ENCODE measurements at places on chromosomes 3 and 15.
A peak's percentile ranks its signal among the peaks of the same experiment; 100 is the strongest.

GRCh38 chr15:46328821-46329220, 694.0 kb downstream of the SQOR start:
- DNase-seq = no peak

DNA sequence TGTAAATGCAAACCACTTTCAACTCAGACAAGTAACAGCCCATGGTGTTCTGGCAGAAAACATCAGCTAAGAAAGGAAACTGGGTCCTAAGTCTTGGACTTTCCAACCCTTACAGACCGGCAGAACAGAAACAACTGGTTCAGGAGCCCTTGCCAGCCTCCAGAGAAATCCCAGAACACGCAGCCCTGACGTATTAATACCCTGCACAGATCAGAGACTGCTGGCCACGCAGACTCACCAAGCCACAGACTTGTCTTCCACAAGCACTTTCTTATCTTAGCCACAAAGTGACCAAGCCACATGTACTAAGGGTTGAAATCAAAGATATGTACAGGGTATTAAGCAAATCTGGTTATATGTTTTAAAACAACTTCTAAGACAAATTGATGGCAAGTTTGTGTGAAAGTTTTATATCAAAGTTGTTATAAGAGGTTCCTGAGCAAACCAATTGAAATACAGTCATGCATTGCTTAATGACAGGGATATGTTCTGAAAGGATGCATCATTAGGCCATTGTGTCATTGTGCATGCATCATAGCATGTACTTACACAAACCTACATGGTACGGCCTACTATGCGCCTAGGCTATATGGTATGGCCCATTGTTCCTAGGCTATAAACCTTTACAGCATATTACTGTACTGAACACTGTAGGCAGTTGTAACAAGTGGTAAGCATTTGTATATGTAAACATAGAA, 36.8 kb downstream of the BTD start:
- no peak for DNase-seq

- no peak for DNase-seq
Observed at GRCh38 chr15:23033979-23034378, 5.4 kb downstream of the TUBGCP5 start.

- peak; percentile 96 for DNase-seq
Observed at GRCh38 chr15:40379853-40380252, 2.7 kb upstream of the KNSTRN start.

- DNase-seq = no peak
Observed at GRCh38 chr3:59191651-59192050, 141.8 kb upstream of the CFAP20DC start.

DNA sequence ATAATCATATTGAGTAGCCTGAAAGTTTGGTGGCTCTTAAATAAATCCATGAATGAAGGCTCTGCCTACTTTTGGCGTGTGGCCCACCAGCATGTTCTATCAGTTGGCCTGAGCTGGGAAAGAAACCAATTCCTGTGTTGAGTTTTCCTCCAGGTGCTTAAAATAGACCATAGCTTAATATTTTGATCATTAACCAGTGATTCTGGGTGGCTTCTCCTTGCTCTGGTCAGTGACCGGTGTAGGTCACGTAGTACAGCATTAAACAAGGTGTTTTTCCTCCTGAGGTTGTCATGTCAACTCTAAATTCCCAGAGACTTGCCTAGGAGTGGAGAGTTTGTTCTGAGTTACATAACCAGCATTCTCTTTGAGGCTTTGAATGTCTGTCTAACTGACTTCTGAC, 1.3 kb downstream of the HHLA2 start:
- no peak for DNase-seq

DNA sequence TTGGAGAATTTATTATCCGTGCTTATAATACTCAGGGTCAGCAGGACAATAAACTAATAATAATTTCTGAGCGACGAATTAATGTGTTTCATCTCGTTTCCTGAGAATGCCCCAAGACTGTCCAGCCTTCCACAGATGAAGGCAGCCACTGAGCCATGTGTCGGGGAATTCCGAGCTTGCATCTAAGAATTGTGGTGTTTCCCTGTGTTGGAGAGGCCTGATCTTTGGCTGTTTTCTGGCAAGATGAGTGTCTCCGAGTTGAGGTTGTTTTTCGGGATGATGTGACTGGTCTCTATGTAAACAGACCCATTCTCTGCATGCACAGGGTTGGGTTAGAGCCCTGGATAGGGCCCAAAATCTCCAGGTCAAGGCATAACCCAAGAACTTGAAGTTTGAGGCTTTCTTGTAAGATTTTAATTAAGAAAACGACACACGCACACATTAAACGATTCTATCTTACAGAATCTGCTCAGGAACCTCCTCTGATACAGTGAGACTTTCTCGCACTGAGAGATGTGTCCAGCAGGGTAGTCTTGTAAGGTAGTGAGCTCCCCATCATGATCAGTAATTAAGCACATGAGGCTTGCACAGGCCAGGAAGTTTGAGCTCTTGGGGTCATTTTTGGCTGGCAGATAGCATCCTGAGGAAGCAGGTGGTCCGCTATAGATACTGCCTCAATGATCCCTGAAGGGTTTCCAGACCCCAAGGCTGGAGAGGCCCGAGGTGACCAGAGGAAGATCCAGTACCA, 14.4 kb downstream of the FGD5 start:
- DNase-seq = no peak

- no peak for DNase-seq
Observed at GRCh38 chr3:196321162-196321561, 3.1 kb upstream of the DYNLT2B start.

DNA sequence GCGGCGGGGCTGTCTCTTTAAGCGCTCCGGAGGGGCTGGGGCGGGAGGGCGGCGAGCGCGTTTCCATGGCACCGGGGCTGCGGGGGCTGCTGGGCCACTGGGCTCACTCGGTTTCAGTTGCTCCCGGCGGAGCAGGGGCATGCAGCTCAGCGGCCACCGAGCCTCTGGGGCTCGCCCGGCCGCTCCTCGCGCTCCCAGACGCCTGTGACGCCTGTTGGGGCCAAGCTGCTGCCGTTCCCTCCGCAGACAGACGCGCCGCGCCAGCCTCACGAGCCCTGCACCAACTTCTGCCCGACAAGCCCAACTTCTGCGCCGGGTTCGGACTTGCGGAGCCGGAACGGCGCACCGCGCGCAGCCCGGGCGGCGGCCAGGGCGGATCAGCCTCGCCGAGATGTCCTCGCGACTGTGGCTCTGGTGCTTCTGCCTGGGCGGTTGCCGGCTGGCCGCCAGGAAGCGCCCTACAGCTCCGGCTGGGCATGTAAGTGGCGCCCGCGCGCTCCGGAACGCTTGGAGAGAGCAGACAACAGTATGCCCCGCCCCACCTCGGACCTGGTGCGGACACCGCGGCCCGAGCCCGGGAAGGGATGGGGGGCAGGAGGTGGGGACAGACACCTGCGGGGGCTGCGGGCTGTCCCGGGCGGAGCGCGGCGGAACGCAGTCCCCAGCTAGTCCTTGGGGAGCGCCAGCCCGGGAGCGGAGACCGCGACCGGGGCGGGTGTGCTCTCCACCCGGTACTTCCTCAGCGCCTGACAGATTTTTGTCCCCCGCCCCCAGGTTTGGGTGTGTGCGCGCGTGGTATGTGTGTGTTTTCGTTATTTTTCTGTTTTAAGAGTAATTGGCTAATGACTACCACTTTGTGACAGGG, 154.1 kb upstream of the GOLIM4 start:
- DNase-seq = peak; percentile 89

DNA sequence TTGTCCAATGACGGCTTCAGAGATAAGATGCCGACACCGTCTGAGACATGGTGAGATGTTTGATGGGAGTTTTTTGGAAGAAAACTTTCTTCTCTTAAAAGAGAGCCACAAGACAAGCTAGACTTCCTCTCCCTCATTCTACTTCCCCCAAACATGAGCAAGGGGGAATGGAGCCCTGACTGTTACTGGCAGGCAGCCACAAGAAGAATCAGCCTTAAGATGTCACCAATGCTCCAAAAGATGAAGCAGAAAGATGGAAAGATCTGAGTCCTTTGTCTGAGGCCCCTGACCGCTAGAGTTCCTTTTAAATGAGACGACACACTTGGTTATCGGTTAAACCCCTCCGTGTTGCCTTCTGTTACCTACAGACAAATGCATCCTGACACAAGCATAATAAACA, 108.7 kb downstream of the ST8SIA2 start:
- no peak for DNase-seq

- DNase-seq = peak; percentile 79
Observed at GRCh38 chr15:91471468-91471867, 371.4 kb downstream of the SV2B start.

GRCh38 chr3:124654470-124654845, 75.8 kb upstream of the UMPS start:
- no peak for DNase-seq

DNA sequence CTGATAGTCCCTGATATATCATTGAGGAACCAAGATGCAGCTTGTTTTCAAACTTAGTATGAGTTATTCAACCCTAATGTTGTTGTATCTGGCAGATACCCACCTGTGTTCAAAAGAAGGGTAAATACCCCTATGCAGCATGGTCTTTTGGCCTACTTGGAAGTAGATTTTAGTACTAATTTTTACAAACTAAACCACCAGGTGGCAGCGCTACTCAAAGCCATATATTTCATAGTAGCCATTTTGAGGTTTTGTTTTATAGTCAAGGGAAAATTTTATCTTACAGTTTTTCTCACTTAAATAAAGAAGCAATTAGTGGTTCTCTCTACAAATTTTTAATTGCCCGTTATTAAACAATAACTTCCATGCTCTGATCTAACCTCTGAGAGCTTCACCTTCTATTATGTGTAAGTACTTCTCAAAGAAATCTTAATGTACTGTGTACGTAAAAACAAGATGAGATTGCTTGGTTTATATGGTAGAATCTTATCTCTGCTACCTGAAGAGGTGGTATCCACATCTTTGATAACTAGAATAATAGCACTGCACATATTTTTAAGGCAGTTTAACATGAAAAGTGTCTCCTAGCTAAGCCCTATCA, 31.5 kb upstream of the MLF1 start:
- DNase-seq = peak; percentile 54

- no peak for DNase-seq
Observed at GRCh38 chr15:51866751-51867150, 37.3 kb downstream of the TMOD3 start.

DNA sequence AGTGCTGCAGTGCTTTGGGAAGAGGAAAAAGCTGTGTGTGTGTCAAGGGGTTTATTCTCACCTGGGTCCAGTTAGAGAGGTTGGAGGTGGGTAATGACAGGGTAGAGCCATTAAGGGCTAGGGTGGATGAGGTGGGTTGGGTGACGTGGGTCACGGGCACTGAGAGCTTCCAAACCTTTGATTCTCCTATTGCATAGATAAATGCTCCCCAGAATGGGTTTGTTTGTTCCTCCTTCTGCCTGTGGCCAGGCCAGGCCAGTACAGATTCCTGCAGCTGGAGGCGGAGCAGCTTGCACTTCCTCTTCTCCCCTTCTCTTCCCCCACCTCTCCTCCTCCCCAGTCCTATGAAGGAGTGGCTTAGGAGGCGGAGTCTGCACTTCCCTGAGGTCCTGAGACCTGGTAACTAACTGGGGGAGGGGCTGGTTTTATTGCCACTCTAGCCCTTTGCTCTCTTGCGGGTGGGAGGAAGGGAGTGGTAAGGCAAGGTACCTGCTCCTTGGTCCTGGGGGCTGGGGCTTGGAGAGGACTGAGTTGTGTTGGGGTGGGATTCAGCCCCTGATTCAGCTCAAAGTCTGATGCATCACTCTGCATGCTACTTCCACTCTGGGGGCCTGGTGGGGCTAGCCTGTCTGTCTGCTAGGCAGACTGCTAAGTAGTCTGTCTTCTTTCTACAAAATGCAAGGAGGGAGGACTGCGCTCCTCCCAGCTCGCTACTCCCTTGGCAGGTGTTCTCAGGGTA, 3.5 kb downstream of the SPINT1 start:
- DNase-seq = peak; percentile 54

- DNase-seq = no peak
Observed at GRCh38 chr15:78837131-78837530, 25.9 kb upstream of the ADAMTS7 start.

DNA sequence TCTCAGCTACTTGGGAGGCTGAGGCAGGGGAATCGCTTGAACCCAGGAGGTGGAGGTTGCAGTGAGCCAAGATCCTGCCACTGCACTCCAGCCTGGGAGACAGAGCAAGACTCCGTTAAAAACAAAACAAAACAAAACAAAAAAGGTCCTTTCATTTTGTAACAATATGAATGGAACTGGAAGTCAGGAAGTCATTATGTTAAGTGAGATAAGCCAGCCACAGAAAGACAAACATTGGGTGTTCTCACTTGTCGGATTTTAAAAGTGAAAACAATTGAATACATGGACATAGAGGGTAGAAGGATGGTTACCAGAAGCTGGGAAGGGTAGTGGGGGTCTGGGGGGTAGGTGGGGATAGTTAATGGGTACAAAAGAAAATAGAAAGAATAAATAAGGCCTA, 12.5 kb upstream of the B3GALNT1 start:
- DNase-seq = no peak

- peak; percentile 90 for DNase-seq
Observed at GRCh38 chr3:196620161-196620604, 19.3 kb upstream of the NRROS start.

DNA sequence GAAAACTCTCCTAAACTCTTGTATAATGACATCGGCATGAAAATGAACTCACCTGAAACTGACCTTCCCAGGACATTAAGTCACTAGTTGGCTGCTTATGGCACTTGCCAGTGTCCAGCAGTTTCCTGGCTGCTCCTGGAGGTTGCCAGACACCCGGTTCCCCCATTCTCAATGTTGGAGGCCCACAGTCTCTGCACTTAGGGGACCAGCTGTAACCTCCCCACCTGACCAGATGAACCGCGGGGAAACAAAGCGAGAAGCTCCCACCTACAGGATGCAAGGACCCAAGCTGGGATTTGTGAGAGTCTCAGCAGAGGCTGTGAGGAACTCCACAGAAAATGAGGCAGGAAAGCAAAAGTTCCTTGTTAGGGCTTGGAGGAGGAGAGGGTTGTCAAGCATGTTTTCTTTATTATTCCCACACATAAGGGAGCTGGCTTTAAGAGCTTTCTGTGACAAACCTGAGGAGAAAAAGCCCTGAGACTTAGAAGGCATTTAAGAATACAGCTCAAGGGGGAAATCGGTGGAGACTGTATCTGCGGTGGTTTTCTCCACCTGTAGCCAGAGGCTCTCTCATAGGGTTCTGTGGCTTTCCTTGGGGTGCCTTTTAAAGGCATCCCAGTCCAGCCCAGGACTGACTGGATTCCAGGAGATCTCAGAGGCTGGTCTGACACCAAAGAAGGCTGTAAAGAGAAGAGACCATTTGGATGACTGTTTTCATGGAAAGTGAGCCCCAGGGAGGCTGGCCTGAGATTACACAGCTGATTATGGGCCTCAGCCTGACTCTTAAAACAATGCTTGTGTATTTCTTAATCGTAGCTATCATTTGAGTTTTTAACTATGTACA, 4.6 kb downstream of the TPM1 start:
- peak; percentile 47 for DNase-seq

- no peak for DNase-seq
Observed at GRCh38 chr15:84608707-84609284, 8.0 kb downstream of the ZSCAN2 start.

DNA sequence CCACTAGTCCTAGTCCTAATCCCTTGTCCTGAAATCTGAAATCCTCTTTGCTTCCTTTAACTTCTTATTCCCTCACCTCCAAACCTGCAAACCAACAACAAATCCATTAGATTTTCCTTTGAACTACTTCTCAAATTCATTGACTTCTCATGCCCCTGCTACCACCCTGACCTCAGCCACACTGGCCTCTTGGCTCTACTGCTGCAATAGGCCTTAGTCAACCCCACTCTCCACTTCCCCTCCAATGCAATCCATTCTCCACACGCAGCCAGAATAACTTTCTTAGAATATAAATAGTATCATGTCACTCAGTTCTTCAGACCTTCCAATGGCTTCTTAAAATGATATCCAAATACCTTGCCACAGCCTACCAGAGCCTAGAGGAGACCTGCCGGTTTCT, 131.1 kb upstream of the GADL1 start:
- DNase-seq = no peak

- DNase-seq = peak; percentile 65
Observed at GRCh38 chr3:161266731-161267150, 45.6 kb downstream of the NMD3 start.

GRCh38 chr3:30185872-30186271, 420.5 kb upstream of the TGFBR2 start:
- no peak for DNase-seq
